NCI-H446 (cell line): ENCODE measurements at places on chromosomes 2 and 18.

DNA sequence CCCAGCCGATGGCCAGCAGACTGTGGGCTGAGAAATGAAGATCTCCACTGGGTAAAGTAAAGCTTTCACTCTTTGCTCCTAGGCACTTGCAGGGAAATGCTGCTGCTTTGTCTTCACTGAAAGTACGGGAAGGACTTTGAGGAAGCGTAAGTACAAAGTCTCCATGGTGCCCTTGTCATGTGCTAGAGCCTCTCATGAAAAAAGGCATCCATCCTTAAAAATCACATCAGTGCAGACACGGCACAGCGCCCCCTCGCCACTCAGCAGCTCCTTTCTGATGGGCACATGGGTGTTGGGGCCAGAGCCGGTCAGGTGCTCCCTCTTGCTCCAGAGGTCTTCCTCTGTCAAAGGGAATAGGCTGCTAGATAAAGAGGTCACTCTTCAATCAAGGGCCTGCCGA is 109.0 kb upstream of the STPG4 start:
- DNase-seq, result no peak

DNA sequence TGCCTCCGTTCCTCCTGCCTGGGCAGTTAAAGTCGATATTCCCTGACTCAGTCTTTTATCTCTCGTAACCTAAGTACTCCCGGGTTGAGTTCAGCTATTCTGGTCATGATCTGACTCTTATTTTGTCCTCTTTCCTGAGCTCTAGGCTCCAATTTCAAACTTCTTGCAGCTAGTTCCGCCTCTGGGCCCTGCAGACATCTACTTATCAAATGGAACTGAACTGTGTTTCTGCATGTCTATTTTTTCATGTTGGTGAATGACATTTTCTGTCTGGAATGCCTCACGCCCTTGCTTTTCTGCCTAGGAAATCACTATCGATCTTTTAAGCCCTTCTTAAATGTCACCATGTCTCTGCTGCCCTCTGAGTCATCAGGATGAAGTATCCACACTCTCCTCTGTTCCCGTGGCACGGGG is 101.5 kb downstream of the VAPA start:
- no peak for DNase-seq

- DNase-seq, result no peak
Measured at GRCh38 chr2:58106896-58107295, 60.3 kb downstream of the VRK2 start.

DNA sequence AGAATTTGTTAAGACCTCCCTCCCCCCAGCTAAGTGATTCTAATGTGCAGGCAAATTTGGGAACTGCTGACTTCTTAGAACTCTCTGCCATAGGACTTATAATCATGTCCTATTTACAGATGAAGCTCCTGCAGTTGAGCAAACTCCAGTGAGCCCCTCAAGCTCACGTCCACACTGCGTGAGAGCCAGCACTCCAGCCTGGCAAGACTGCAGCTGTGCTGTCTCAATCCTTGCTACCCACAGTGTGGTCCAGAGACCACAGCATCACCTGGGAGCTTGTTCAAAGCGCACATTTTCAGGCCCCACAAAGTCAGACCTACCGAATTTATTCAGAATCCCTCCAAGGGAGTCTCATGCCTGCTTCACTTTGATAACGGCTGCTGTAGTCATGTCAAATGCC is 243.2 kb upstream of the RAB12 start:
- DNase-seq, result no peak

- no peak for DNase-seq
Measured at GRCh38 chr18:9482790-9483189, 7.5 kb downstream of the RALBP1 start.

GRCh38 chr2:72378753-72379348 is 231.2 kb upstream of the CYP26B1 start:
- no peak for DNase-seq

- no peak for DNase-seq
Measured at GRCh38 chr18:6504605-6505497, 90.1 kb upstream of the L3MBTL4 start.

- DNase-seq, result no peak
Measured at GRCh38 chr2:111702119-111702803, 181.7 kb downstream of the ANAPC1 start.

DNA sequence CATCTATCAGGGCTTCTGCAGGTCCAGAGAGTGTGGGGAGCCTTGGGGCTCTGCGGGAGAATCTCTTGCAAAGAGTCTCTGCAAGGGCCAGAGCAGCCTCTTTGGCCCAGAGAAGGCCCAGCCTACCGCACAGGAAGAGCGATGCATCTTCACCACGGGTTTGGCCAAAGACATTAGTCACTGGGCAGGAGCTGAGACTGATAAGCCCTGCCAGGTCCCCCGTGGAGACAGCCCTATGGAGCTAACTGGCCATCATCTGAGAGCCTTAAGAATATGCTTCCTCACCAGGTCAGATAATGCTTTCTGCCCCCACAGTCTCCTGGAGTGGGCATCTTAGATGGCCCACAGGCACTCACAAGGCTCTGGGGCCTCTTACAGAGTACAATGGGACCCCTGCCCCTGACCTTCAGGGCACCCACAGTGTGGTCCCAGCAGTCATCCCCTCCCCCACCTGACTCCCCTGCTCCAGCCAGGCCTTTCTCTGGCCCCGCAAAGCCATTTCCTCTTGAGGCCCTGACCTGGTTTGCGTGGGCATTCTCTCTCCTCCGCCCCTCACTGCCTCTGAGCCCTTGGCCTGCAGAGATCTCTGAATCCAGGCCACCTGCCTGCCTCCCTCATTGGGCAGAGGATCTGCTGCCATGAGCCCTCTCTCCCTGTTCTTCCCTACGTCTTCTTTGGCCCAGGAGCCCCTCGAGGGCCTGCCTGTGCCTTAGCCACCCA is 31.9 kb upstream of the MAPRE3 start:
- no peak for DNase-seq

DNA sequence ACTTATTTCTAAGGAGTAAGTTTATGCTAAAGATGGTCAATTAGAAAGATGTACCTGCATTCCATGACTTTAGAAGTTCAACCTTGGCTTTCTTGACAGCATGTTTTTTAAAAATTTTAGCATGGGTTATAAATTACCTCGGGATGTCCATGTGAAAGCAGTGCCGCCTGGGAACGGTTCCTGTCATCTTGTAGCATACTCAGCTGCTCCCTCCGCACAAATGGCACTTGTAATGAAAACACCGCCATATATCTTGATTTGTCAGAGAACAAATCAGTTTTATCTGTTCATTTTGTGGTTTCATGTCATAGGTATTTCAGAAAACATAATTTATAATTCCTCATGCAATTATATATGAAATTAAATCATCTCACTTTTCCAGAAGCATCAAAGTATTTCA is 38.3 kb downstream of the SATB2 start:
- DNase-seq, result no peak

DNA sequence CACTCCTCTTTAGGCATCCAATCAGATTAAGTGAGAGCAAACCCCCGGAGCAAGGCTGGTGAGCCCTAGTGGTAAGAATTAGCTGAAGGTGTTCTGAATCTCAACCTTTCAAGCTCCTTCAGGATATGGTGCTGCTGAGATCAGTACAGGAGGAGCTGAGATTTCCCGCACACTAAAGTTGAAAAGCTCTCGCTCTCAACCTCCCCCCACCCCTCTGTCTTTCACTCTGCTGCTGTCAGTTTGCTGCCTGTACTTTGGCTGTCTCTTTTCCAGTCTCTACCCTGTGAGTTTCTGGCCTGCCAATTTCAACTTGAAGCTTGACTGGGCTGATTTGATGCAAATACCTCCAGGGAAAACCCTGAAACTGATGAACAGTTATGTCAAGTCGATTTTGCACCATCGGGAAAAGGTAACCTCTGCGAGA is 15.7 kb downstream of the ZEB2 start:
- DNase-seq, result no peak

GRCh38 chr2:66497431-66498288 is 62.7 kb downstream of the MEIS1 start:
- no peak for DNase-seq

GRCh38 chr2:189092936-189093335 is 86.6 kb downstream of the COL5A2 start:
- DNase-seq, result no peak

DNA sequence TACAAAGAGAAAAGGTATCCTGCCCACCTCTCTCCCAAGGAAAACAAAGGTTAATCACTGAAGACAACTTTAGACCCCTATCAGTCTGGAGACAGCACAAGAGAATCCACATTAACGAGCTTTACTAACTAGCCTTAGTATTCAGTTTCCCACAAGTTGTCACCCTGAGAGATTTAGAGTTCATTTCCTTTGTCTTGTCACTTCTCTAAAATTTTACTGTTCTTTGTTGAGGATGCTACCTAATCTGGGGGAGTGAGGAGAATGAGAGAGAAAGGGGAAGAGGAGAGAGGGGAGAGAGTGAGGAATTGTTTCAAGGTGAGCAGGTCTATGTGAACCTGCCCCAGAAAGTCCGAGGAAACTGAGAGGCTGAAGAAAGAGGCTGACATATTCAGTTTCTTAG is 28.4 kb downstream of the C2orf76 start:
- no peak for DNase-seq

- DNase-seq, result no peak
Measured at GRCh38 chr18:3599195-3599594, 149.2 kb downstream of the TGIF1 start.

- DNase-seq, result no peak
Measured at GRCh38 chr2:128344101-128344500, 25.4 kb upstream of the HS6ST1 start.

GRCh38 chr2:235607546-235608199 is 113.8 kb downstream of the AGAP1 start:
- no peak for DNase-seq

- no peak for DNase-seq
Measured at GRCh38 chr2:17648581-17648980, 105.0 kb downstream of the SMC6 start.

- DNase-seq, result no peak
Measured at GRCh38 chr2:197934261-197934933, 130.0 kb downstream of the PLCL1 start.

- DNase-seq, result no peak
Measured at GRCh38 chr2:41948397-41948763, 99.4 kb upstream of the PKDCC start.

GRCh38 chr2:72276356-72276755 is 128.7 kb upstream of the CYP26B1 start:
- no peak for DNase-seq

DNA sequence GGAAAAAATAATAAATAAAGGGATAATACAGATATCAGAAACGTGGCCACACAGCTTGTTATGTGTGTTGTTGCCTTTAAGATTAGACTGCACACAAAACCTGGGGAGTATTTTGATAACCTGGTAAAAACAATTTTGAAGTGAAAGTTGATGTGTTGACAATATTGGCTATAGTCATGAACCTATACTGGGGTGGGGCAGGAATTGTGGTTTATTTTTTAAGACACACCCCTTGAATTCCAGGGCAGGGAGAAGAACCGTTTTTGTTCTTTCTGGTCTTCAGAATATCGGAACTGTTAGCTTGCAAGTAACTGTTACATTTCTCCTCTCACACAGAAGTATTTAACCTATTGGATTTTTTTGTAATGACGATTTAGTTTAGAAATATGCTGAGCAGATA is 80.4 kb downstream of the LIMS1 start:
- DNase-seq, result no peak

DNA sequence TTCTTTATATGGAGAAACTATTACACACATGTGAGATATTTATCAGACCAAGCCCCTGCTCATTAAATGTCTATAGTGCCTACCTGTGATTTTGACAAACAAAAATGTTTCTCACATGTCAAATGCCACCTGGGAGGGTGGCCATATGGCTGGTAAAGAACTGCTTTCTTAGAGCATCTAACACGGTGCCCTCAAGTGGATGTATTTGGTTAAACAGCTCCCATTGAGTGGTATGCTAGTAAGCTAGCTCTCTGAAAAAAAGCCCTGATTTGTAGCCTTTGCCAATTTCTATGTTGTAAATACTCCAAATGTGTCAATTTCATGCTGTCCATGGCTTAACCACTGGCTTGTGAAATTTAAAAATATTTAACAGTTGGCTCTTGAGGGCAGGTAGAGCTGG is 94.6 kb downstream of the PMAIP1 start:
- peak; percentile 29 for DNase-seq

- no peak for DNase-seq
Measured at GRCh38 chr2:71800851-71801250, 346.8 kb downstream of the CYP26B1 start.

- no peak for DNase-seq
Measured at GRCh38 chr2:142940606-142941223, 63.3 kb downstream of the KYNU start.

- no peak for DNase-seq
Measured at GRCh38 chr18:45004546-45005080, 323.9 kb downstream of the SETBP1 start.

DNA sequence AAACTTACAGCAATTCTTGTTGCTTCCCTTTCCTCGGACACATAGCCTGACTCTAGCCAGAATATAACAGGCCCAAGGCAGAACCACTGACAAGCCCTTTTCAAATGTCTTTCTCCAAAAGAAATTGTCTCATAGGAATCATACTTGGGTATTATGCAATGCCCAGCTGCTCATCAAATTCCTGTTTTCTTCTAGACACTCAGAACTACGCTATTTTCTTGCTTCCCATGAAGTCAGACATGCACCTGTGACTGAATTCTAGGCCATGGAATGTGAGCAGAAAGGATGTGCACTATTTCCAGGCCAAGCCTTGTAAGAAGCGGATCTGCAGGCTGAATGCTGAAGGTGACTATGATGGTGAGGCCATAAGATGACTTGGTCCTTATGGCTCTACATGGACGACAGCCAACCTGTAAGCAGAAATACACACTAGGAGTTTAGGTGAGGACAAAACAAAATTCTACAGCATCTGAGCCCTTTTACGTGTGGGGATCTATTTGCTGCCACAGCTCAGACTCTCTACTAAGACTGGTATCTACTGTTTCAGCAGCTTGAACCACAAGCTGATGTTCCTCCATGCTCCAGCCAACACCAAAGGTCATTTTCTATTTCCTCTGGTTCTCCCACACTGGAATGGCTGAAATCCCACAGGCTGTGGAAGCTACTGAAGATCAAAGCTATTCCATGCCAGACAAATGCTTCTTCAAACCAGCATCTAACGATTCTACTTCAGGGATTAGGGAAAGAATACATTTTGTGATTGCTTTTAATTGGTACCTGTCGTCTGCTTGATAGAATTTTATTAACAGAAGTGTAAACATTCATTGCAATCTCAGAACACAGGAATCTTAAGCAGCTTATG is 378.7 kb downstream of the RBM43 start:
- DNase-seq, result no peak

DNA sequence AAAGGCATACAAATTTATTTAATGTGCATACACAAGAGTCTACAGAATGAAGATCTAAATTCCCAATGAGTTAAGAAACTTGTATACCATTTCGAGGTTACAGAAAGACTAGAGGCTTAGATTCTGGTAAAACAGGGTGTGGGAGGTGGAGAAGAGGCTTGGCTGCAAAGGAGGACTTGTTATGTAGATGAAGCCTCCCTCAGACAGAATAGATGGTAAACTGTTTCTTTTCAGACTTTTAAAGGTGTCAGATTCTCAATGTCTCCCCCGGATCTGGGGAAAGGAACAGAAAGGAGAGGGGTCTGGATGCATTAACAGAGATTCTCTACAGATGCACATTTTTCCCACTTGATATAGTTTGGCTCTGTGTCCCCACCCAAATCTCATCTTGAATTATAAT is 126.0 kb downstream of the ST6GAL2 start:
- DNase-seq, result no peak

- DNase-seq, result no peak
Measured at GRCh38 chr2:142876423-142876822, 1.0 kb upstream of the KYNU start.

- DNase-seq, result peak; percentile 76
Measured at GRCh38 chr2:165645930-165646831, 147.9 kb downstream of the GALNT3 start.
